ENCODE measurements at places on chromosomes 4 and X.

DNA sequence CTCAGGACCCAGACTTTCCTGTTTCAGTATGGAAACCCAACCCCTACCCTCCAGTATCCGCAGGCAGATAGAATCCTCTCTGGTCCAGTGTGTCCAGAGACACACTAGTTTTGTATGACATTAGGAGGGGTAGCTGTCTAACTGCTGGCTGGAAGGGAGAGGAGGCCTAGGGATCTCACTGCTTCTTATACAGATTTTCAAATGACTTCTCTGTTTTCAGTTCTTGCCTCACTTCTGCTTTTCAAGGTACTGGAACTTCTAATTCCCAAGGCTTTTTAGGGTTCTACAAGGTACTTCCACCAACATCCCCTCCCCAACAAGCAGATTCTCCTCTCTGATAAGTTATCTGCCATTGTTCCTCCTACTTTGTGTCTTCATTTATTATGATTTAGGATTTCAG is 6.1 kb downstream of the SGCB start:
- DNase-seq: no peak

GRCh38 chr4:124804584-124804983 is 92.1 kb upstream of the ANKRD50 start:
- no peak for DNase-seq

DNA sequence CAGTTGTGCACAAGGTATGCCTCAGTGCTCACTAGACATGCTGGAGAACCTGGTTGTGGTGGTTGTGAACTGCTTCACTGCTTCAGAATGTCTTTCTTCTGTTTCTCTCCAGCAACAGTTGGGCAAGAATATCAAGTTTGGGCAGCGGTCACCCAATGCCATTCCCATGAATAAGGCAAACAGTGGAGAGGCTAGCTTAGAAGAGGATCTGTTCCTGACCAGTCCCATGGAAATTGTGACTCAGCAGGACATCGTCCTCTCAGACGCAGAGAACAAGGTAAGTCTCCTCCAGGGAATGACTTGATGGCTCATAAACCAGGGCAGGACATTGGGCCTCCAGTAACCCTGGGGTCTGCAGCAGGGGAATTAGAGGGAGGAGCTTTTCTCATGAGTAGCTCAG is 79.9 kb downstream of the AASDH start:
- DNase-seq: no peak

- DNase-seq: no peak
These were observed 45.5 kb downstream of the SRPX start for GRCh38 chrX:38175139-38175538.

- DNase-seq: no peak
These were observed 105.6 kb downstream of the AMELX start for GRCh38 chrX:11398785-11399184.

DNA sequence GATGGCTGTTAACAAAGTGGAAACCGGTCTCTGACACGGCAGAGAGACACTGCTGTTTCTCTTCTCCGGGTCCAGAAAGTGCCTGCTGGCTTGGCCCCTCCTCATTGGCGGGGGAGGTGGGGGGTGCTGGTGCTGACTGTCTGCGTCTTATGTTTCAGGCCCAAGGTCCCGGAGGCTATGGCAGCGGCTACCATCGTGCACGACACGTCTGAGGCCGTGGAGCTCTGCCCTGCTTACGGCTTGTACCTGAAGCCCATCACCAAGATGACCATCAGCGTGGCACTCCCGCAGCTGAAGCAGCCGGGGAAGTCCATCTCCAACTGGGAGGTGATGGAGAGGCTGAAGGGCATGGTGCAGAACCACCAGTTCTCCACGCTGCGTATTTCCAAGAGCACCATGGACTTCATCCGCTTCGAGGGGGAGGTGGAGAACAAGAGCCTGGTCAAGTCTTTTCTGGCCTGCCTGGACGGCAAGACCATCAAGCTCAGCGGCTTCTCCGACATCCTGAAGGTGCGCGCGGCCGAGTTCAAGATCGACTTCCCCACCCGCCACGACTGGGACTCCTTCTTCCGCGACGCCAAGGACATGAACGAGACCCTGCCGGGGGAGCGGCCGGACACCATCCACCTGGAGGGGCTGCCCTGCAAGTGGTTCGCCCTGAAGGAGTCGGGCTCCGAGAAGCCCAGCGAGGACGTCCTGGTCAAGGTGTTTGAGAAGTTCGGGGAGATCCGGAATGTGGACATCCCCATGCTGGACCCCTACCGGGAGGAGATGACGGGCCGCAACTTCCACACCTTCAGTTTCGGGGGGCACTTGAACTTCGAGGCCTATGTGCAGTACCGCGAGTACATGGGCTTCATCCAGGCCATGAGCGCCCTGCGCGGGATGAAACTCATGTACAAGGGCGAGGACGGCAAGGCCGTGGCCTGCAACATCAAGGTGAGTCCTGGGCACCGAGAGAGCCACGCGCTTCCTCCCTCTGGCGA is 2.2 kb downstream of the AKAP17A start:
- no peak for DNase-seq

GRCh38 chrX:133574716-133575115 is 159.4 kb upstream of the GPC4 start:
- DNase-seq: no peak

- DNase-seq: no peak
These were observed 2528.4 kb downstream of the ARAP2 start for GRCh38 chr4:33715841-33716395.

DNA sequence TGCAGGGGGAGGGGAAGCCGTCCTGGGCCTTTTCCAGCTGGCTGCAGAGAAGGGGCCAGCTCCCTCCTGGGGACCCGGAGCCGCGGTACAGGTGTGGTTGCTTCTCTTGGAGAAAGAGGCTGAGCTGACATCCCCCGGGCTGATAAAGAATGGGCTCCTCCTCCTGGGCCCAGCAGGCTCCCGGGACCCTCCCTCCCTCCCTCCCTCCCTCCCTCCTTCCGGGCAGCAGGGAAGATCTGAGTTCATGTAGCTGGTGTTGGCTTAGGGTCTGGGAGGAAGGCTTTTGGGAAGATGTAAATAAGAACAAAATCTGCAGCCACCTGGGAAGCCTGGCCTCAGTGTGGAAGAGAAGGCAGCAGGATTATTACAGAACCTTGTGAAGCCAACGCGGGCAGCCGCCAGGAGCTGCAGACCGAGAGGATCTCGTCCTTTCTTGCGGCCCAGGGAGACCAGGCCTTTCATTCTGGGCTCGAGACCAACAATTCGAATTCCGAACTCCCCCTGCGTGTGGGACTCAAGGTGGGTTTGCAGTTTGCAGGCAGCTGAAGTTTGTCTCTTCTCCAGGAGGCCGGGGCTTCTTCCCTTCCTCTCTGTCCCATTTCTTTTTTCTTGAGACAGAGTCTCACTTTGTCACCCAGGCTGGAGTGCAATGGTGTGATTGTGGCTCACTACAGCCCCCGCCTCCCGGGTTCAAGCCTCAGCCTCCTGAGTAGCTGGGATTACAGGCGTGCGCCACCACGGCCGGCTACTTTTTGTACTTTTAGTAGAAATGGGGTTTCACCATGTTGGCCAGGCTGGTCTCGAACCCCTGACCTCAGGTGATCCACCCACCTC is at the start of gene PLCXD1:
Gene PLCXD1, plus strand, starts transcription at position 216 of the 834 bp plus-strand sequence. CDS start 2,807 bp downstream, outside the sequence.
- no peak for DNase-seq

DNA sequence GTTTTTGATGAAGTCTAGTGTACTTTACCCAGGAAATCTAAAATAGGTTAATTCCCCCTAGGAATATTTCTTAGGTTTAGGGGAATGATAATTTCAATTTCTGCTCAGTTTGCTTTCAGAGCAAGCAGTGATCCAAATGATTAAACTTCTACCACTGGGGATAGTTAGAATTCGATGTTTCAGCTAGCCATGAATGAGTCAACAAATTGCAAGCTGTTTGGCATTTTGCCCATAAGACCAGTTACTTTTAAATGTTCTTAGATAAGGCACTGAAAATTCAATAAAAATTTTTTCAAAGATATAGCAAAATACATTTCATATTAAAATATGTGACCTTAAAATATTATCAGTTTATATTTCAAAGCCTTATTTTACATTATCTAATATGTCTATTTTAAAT is 993.6 kb downstream of the ARAP2 start:
- DNase-seq: no peak

GRCh38 chrX:15973299-15973698 is 118.7 kb upstream of the AP1S2 start:
- DNase-seq: no peak

GRCh38 chr4:127959794-127960193 is 5.2 kb downstream of the MFSD8 start:
- DNase-seq: no peak

DNA sequence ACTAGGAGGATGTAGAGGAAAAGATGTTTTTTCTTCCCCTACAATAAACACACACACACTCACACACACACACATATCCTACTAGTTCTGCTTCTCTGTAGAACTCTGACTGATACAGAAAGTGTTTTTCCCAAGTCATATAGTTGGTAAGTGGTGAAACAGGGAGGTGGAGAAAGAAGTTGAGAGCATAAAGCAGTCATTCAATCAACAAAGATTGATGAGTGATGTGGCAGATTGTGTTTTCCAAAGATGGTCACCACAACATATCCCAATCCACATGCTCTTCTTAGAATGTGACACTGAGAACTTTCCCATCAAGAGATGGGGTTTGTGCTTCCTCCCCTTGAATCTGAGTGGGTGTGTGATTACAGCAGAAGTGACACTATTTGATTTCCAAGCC is 123.4 kb upstream of the ATP6AP2 start:
- DNase-seq: no peak

DNA sequence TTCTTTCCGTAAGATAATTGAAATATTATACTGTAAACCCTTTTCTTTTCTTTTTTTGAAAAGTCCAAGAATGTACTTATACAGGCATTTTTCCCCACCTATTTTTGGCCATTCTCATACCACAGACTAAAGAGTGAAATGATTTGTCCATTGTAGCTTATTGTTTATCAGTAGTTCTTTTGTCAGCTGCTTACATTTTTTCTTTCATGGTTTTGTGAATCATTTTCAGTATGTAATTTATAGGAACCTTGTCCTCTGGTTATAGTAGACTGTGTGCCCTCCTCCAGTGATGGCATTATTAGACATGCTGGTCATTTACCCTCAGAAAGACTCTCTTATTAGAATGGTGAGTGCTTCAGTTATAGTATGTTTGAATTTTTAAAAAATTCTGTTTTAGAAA is 56.7 kb downstream of the CCKAR start:
- DNase-seq: no peak

GRCh38 chr4:95500361-95500760 is 48.4 kb downstream of the UNC5C start:
- no peak for DNase-seq

DNA sequence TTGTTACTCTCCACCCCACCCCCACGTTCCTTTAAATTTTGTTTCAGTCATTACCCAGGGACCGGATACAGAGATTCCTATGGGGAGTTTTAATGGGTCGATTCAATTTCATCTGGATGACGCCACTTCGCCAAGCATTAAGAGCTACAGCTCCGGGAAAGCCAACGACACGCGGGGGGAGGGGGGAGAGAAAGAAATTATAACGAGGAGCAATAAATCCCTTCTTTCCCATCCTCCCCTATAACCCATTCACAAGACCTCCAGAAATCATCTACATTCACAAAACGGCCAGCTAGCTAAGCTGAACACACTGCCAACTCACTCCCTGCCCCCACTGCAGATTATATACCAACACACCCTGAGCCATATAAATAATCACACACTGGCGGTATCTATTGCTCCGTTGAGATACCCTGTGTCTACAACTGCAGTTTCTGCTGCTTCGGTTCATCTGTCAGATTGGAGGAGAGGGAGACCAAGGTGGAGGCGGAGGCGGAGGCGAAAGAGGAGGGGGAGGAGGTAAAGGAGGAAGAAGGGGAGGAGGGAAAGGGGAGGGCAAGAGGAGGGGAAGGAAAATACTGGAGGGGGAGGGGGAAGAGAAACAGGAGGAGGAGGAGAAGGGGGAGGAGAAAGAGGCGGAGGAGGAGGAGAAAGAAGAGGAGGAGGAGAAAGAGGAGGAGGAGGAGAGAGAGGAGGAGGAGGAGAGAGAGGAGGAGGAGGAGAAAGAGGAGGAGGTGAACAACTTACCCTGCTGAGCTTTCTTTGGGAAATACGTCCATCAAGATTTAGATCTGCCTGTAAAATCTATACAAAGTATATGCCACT is 113.9 kb upstream of the VAMP7 start:
- peak; percentile 43 for DNase-seq

DNA sequence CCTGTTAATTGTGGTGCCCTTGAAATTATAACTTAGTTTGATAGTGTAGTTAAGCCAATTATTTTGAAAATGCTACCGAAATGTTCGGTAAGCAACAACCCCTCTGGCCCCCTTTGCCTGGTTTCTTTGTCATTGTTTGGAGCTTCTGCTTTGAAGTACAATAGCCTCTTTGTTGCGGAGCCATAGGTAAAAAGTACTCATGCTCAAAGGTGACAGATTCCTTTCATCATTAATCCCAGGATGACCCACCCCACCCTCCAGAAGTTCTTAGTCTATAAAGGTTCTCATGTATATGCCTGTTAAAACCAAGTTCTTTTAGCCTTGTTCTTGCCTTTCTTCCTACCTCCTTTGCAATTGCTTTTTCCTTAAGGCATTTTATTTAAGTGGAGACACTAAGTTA is 42.4 kb upstream of the SMARCAD1 start:
- no peak for DNase-seq

DNA sequence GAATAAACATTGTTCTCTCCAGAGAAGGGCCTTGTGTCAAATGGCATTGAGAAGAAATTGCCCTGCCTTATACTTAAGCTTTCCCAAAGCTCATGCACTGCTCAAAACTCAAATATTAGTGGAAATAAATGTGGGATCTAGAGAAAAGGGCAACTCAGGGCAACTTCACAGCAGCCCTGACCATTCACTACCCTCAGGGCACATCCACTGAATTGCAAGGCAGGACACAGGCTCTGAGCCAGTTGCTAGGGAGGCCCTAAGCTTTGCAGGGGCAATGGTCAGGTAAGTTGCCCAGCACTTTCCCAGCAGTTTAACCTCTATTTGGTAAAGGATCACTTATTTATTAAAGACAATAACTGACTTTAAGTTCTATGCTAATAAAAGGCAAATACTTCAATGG is 255.3 kb upstream of the TEX13A start:
- no peak for DNase-seq

DNA sequence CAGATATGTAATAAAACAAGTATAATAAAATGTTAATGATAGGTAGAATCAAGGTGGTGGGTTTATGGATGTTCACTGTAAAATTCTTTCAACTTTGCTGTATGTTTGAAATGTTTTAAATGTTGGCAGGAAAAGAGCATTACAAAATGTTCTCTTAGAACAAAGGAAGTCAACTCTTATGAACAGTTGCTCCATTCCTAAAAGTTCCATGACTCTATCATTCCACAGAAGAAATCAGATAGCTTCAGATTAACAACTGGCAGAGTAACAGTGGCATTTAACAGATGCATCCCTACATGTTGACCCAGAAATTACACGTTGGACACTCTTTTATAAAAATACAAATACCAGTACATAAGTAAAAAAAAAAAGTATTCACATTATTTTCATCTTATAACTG is 2023.7 kb downstream of the ARAP2 start:
- DNase-seq: no peak

DNA sequence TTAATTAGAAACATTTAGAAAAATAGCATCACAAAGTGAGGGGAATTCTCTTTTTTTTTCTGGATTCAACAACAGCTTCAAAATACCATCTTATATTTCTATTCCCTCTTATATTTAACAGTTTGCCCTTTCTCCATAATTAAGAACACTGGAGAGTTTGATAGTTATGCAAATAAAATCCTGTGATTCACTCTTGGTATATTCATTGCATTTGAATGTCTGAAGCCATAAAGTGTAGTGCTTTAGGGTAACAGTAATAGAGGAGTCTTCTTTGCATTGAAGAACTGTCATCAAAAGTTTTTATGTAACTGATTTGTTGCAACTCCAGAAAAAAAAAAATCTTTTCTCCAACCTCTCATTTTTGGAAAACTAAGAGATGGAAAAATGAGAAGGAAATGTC is 352.0 kb upstream of the GALNTL6 start:
- no peak for DNase-seq

- DNase-seq: no peak
These were observed 29.3 kb downstream of the CLCN5 start for GRCh38 chrX:49951524-49952193.

Data from NCI-H774 (cell line).